ENCODE measurements at places on chromosomes 16 and 17. TPM values are rescaled to one million over a fixed set of nuclear protein-coding genes. Genes with fewer than 3 reads are reported as not detected.
A peak's percentile ranks its signal among the peaks of the same experiment; 100 is the strongest.

DNA sequence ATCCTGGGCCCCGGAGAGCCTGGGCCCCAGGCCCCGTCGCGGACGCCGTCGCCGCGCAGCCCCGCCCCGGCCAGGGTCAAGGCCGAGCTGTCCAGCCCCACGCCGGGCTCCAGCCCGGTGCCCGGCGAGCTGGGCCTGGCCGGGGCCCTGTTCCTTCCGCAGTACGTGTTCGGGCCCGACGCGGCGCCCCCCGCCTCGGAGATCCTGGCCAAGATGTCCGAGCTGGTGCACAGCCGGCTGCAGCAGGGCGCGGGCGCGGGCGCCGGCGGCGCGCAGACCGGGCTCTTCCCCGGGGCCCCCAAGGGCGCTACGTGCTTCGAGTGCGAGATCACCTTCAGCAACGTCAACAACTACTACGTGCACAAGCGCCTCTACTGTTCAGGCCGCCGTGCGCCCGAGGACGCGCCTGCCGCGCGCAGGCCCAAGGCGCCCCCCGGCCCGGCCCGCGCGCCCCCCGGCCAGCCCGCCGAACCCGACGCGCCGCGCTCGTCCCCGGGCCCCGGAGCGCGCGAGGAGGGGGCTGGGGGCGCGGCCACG lies 36.8 kb upstream of the ZC3H18 start:
- peak; percentile 93 for DNase-seq

- no peak for DNase-seq
Measured at GRCh38 chr16:21673469-21673868, 9.7 kb downstream of the OTOA start.

- no peak for DNase-seq
Measured at GRCh38 chr16:88576307-88576706, 6.1 kb downstream of the ZC3H18 start.

- no peak for DNase-seq
Measured at GRCh38 chr16:48479955-48480354, 94.7 kb upstream of the SIAH1 start.

DNA sequence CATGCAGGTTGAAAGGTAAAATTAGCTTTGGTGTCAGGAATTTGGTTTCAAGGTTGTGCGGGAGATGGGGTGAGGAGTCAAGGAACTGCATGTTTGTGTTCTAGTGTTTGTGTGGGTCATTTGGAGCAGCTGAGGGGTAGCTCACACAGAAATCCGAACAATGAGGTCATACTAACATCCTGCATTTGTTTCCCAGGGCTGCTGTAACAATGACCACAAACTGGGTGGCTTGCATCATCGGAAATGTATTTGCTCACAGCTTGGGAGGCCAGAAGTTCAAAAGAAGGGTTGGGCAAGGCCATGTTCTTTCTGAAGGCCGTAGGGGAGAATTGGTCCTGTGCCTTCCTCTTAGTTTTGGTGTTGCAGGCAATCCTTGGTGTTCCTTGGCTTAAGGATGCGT lies 287.4 kb downstream of the HAPSTR1 start:
- DNase-seq: no peak

GRCh38 chr16:72946474-72947194 lies 101.3 kb downstream of the ZFHX3 start:
- no peak for DNase-seq

DNA sequence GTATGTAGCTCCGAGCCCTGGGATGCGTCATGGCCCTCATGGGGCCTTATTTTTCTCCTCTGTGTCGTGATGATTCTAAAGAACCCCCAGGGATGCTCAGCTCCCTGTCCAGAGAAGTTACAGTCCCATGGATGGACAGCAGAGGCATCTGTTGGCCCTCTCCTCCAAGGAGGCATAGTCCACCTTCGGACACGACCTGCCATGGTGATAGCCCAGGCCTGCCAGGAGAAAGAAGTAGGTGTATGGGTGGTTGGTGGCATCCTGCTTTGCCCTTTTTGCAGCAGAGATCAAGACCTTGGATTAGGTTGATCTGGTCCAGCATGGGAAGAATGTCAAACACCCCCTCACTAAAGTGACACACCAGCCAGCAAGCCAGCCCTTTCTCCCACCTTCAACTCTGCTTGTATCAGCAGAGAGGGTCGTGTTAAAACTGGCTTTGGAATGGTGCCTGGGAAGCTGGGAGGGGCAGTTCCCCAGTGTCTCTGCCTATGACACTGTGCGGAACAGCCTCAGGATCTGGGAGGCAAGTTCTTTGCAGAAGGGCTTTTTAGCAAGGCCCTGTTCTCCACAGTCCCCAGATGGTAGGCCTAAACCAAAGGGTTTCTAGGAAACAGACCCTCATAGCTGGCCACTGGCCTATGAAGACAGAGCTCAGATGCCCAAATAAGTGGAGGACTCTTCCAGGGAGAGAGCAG lies 259.9 kb upstream of the RPL38 start:
- DNase-seq: no peak

GRCh38 chr17:43983515-43984411 lies 20.7 kb upstream of the NAGS start:
- DNase-seq: no peak

- DNase-seq: no peak
Measured at GRCh38 chr16:82524976-82525375, 101.8 kb upstream of the CDH13 start.

The MGAT5B gene
- total RNA-seq: 0.59 TPM
